Activated CD8-positive, alpha-beta memory T cell treated with anti-CD3 and anti-CD28 coated beads for 36 hours (primary cell): ENCODE measurements at places on chromosomes 7 and 10. TPM values are rescaled to one million over a fixed set of nuclear protein-coding genes. Genes with fewer than 3 reads are reported as not detected.

The NODAL gene
- not detected for total RNA-seq

The WNT2 gene
- not detected for total RNA-seq

The SFRP4 gene
- total RNA-seq, result not detected

The NPS gene
- not detected for total RNA-seq

The EBLN1 gene
- total RNA-seq, result not detected

The ZNF273 gene
- total RNA-seq, result 8.3 TPM

The ARHGEF5 gene
- total RNA-seq, result 8.7 TPM

The CALD1 gene
- 2.1 TPM for total RNA-seq

The SMO gene
- total RNA-seq, result 0.70 TPM

The SYNPO2L gene
- not detected for total RNA-seq

The NPC1L1 gene
- total RNA-seq, result not detected

The HMX2 gene
- not detected for total RNA-seq

The FRMD4A gene
- total RNA-seq, result 5.2 TPM

The LRRC18 gene
- not detected for total RNA-seq

The BLNK gene
- total RNA-seq, result not detected

The MSMB gene
- total RNA-seq, result not detected

The CRYGN gene
- total RNA-seq, result not detected

The ENTPD7 gene
- 6.9 TPM for total RNA-seq

The GIMAP7 gene
- 19.7 TPM for total RNA-seq

The BTAF1 gene
- 52.4 TPM for total RNA-seq
